ENCODE measurements at places on chromosomes 6 and 20.

- DNase-seq, result no peak
These were observed 8.7 kb upstream of the GMEB2 start for GRCh38 chr20:63635431-63636141.

- DNase-seq, result no peak
These were observed 91.8 kb downstream of the CAP2 start for GRCh38 chr6:17485181-17485580.

DNA sequence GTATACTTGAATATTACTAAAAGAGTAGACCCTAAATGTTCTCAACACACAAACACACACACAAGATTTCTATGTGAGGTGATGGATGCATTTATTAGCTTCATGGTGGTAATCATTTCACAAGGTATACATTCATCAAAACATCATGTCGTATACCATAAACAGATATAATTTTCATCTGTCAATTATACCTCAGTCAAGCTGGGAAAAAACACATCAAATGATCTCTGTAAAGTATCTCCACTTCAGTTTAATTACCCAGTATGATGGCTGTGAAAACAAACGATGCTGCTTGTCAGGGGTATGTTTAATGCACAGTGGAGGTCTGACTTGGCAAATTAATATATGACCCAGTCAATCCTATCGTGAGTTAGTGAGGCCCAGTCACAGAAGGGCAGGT is 157.2 kb downstream of the MTFR2 start:
- DNase-seq, result no peak

- DNase-seq, result no peak
These were observed 16.4 kb upstream of the CFAP206 start for GRCh38 chr6:87391334-87391733.

- no peak for DNase-seq
These were observed 42.4 kb upstream of the EYA4 start for GRCh38 chr6:133198725-133199124.

- no peak for DNase-seq
These were observed 134.2 kb downstream of the MEI4 start for GRCh38 chr6:77786935-77787629.
